Kidney glomerular epithelial cell (primary cell): ENCODE measurements at places on chromosomes 7 and 10.

GRCh38 chr7:94509887-94510581 is 425 bp downstream of the CASD1 start:
- DNase-seq = peak; percentile 29

GRCh38 chr7:142094861-142095260 is 16.7 kb upstream of the MGAM2 start:
- DNase-seq = no peak

- no peak for DNase-seq
Observed at GRCh38 chr7:24425664-24426063, 141.7 kb downstream of the NPY start.

DNA sequence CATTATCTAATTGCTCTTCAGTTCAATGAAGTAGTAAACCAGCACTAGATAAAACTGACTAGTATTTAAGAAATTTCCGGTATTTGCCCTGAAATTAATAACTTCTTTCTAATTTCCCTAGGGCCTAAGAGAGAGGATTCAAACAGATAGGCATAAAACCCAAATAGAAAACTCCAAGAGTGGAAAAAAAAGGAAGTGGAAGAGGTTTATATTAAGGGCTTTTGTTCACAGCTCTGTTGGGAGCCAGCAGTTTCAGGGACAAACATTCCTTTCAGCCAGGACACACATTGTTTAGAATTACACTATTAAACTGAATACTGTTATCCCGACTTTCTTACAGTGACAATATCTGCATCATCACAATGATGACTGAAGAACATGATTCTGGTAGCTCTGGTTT is 3.6 kb downstream of the ODAD2 start:
- peak; percentile 37 for DNase-seq

DNA sequence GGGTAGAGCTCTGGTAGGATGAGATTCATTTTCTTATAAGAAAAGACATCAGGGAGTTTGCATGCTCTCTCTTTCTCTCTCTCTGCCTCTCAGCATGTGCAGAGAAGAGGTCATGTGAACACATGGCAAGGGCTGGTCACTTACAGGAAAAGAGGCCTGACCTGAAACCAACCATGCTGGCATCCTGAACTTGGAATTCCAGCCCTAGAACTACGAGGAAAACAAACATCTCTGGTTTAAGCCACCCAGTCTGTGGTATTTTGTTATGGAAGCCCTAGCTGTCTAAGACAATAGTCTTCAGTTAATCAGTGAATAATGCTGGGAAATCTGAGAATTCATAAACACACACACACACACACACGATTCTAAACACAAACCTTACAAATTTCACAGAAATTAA is 1104.2 kb upstream of the LRRN3 start:
- DNase-seq = no peak

- DNase-seq = no peak
Observed at GRCh38 chr7:112668561-112668960, 121.6 kb downstream of the TMEM168 start.

- DNase-seq = peak; percentile 30
Observed at GRCh38 chr10:82757901-82758300, 882.9 kb downstream of the NRG3 start.

GRCh38 chr10:79629955-79630327 is 19.2 kb downstream of the SFTPA1 start:
- no peak for DNase-seq

DNA sequence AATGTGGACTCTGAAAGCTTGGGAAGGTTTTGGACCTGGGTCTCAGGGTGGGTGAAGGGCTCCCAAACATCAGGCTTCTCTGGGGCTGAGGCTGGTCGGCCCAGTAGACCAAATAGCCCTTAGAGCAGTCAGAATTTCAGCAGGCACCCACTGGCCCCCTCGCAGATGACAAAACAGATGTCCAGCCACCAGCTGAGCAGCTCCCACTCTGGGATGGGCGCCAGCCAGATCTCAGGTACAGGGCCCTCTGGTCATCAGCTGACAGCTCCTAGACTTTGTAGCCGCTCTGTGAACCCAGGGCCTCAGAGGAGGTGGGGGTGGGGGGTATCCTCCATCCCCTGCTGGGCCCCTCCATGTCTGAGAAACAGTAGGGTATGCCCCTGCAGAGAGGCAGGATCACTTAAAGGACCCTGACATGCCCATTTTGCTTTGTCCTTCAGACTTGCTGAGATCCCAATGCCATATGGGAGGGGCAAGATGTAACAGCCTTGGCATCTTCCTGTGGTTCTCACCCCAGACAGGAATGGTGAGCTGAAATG is 26.5 kb downstream of the HSPA12A start:
- DNase-seq = no peak

DNA sequence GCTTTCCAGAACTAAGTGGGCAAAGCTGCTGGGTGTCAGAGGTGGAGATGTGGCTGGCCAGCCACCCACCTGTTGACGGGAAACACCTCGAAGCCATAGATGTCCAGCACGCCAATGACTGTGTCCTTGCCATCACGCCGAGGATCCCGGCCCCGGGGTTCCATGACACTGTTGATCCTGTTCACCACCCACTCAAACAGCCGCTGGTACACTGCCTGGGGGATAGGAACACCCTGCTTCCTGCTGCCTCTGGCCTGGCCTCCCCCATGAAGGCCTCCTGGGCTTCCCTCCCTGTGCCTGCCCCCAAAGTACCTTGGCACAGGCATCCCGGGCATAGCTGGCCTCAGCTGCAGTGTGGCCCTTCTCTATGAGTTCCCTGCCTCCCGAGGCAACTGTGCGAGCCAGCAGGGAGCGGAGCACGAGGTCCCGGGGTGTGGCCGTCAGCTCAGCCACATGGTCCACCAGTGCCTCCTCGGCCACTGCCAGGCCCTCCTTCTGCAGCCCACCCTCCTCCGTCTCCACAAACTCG is 8.2 kb downstream of the MYO1G start:
- no peak for DNase-seq

DNA sequence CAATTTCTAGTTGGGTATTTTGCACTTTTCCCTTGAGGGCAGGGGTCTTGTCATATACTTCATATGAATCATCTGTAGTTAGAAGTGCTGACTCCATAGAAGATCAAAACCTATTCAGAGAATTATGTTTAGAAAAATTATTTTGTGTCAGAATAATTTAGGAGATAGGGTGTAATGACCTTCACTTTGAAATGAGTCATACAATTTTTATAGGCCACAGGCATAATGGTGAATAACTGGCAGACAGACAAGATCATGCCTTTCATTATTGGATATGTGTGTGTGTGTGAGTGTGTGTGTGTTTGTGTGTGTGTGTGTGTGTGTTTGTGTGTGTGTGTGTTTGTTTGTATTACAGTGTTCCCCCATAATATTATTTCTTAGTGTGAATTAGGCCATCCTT is 523.0 kb downstream of the ANKRD7 start:
- DNase-seq = no peak

GRCh38 chr7:24733414-24734060 is 23.7 kb downstream of the GSDME start:
- no peak for DNase-seq

- peak; percentile 47 for DNase-seq
Observed at GRCh38 chr7:104156842-104157277, 51.0 kb downstream of the ORC5 start.

DNA sequence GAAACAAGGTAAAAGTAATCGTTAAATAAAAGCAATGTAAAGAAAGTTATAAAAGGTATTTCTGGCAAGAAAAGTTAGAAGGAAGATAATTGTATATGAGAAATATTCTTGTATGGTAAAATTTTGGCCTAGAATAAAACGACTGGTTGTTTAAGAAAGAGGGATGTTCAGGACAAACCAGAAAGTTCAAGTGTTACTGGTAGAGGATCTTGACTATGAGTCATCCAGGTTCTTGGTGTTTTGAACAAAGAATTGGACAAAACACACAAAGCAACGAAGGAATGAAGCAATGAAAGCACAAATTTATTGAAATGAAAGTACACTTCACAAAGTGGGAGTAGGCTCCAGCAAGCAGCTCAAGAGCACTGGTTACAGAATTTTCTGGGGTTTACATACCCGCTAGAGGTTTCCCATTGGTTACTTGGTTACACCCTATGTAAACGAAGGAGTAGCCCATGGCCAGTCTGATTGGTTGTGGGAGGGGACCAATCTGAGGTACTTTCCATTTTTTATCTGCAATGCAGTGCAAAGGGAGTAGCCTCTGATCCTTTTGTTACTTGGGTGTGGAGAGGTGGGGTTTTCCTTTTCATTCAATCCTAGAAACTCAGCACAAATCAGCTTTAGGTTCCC is 22.4 kb upstream of the GARS1 start:
- DNase-seq = no peak

DNA sequence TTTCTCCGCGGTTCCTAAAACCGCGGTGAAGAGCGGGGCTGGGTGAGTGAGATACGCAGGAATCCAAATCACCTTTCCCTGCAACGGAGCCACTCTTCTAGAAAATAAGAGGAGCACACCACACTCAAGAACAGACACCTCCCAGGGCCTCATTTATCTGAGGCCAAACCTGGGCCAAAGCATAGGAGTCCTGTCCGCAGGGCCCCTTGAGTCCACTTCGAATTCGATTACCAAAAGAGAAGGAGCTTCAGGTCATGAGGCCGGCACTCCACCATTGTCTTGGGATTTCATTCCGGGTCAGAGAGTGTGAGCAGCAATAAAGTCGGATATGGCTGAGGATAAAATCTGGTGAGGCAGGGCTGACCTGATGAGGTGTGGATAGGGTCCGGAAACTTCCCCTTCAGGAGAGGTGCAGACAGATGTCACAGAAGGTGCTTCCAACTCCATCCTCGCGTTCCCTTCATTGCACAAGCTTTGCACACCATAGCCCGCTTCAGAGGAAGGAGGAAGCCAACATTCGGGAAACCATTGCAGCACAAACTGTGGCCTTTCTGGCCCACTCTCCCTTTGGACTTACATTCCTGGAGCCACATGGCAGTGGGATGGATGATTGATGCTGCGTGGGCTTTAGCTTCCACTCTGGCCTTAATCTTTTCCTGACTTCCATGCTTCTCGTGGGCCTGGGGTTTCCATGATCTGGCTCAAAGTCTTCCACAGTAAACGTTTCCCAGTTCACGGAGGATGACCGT is 27.2 kb upstream of the ZNF273 start:
- DNase-seq = no peak

DNA sequence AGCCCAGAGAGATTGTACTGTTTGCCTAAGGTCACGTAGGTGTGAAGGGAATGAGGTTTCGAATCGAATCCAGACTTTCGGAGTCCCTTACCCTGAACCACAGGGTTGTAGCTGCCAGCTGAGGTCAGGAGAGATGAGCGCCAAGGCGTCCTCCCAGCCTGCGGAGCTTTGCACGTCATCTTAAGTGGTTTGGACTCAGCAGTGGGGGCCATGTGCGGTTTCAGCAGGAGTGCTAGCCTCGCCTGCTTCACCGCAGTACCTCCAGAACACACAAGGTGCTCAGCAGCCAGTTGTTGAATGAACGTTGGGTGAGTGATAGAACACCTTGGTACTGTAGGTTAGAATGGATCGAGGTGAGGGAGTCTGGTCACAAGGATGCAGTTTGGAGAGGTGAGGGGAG is 74.9 kb upstream of the PPIF start:
- no peak for DNase-seq

GRCh38 chr7:51307651-51308210 is 8.9 kb downstream of the COBL start:
- no peak for DNase-seq

- no peak for DNase-seq
Observed at GRCh38 chr7:47186316-47186715, 395.6 kb downstream of the TNS3 start.

DNA sequence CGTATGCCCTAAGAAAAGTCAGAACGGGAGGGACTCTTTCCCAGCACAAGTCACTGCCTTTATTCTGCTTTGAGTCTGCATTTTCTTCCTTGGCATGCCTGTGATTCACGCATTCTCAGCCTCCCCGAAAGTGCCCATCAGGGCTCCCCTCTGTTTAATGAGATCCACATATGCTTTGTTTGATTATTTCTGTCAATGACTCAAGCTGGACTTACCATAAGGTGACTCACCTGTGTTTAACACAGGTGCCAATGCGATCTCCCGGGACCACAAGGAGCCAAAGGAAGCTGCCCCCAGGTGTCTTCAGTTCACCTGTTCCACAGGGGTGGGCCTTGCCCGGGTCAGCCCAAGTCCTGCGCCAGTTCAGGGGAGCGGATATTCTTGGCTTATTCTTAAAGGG is 386.0 kb upstream of the SHH start:
- DNase-seq = no peak

DNA sequence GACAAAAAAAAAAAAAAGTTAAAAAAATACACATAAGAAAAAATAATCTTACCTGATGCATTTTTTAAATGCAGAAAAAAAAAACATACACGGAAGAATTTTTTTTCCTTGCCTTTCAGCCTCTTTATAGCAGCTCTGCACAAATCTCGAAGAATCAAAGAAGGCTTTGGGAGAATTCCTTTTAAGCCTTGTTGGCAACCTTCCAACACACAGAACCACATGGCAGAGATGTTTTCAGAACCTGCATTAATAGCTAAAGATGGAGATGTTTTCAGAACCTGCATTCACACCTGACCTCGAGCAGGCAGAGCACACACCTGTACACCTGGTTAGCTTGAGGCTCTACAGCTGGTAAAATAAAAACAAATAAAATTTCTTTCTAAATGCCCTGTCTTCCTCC is 65.6 kb downstream of the DOCK4 start:
- DNase-seq = no peak

DNA sequence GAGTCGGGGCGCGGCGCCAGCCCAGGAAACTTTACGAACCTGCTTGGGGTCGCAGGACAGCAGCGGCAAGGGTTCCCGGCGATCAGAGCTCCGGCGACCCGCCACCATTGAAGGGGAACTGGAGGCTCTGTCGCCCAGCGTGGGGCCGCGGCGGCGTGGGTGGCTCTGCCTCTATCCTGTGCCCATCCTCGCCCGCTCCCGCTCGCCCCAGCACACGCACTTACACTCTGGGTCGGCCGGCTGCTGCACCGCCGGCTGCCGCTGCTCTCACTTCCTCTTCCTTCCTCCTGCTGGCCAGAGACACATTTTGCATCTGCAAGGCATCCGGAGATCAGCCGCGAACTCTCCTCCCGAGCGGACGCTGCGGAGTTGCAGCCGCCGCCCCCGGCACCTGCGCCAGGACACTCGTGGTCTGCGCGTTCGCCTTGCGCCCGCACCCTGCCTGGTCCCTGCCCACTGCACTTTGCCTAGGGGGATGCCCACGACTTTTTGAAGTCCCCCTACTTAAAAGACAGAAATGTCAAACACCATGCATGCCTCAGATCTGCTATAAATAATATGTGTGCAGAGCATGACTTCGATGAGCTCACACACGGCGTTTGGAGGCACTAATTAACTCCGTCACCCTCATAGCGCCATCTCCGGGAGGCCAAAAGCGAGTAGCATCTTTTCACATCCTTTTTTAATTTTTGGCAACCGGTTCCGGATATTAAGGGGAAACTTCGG is at the start of gene ELMO1:
ELMO1 (minus strand) TSS at position 229 of the 726 bp plus-strand sequence. CDS start 106,174 bp downstream, outside the sequence.
- peak; percentile 35 for DNase-seq

- DNase-seq = peak; percentile 5
Observed at GRCh38 chr7:98240961-98241673, 10.9 kb downstream of the TECPR1 start.

DNA sequence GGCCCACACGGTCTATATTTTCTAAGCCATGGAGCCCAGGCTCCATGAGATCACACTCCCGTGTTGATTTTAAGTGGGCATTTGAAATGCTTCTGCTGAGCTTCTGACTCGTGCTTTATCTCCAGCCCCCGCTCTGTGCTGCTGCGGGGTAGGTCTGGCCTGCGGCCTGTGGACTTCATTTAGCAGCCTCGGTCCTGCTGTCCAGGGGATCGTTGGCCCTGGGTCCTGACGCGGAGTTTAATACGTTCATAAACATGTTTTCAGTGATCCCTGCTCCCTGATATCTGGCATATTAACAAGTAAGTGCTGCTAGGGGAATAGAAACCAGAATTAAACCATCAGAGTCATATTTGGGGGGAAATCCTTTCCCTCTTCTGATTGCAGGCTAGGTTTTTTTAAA is 540.3 kb upstream of the MGMT start:
- DNase-seq = no peak

GRCh38 chr7:131517218-131517923 is 39.1 kb downstream of the PODXL start:
- no peak for DNase-seq
